ENCODE measurements at places on chromosomes 5 and 9.
A peak's percentile ranks its signal among the peaks of the same experiment; 100 is the strongest.

DNA sequence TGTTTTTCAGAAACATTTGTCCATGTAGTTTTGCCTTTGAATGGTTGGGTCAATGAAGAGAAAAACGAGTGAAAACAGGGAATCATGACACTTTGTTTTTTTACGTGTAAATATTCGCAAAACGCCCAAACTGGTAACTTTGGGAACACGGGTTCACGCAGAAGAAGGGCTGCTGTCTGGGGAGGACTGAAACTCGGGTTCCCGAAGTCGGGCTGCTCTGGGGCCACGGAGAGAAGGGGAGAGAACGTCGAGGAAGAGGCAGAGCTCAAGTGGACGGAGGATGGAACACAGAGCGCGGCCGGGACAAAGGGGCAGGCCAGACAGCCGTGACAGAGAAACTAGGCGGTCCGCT is 478 bp upstream of the SETD9 start:
- no peak for DNase-seq

DNA sequence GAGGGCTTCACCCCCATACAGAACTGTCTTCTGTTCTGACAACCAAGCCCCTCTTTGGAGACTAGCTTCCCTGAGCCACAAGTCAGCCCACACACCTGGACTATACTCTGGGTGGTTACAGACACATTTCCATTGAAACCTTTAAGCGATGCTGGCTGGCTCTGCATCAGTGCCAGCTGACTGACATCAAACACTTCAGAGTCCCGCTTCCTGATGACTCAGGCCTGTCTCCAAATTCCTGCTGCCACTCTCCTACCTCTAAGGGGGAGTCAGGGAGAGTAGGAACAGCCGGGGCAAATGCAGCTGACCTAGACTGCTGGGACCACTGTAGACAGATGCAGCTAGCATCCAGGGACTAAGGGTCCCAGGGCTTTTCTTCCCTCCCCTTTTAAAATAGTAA is 59.4 kb downstream of the SIL1 start:
- peak; percentile 30 for DNase-seq

DNA sequence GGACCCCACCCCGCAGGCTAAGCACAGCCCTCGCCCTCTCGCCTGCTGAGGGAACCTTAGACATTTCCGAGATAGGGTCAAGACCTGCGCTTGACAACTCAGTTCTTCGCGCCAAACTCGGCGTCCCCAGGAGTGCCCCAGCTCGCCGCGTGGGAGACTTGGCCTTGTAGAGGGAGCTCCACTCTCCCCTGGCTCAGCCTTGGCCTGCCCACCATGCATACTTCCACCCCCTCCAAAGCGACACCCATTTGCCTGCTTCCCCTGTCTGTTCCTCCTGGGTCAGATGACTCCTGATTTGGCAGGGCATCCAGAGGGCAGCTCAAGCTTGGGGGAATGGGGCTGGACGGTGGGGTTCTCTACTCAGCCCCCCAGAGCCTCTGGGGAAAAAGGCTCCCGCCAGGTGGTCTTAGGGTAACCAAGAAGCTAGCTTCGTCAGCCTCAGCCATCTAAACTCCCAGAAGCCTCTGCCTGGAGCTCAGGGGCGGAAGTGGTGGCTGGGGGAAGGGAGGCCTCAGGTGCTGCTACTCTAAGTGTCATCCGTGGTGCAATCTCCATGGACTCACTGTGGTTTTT is 560 bp downstream of the DOCK2 start:
- no peak for DNase-seq

- no peak for DNase-seq
Measured at GRCh38 chr9:89937051-89937450, 332.2 kb downstream of the GADD45G start.

- DNase-seq, result no peak
Measured at GRCh38 chr5:158990979-158991775, 108.5 kb downstream of the EBF1 start.

GRCh38 chr9:99809586-99810319 is 11.9 kb upstream of the NR4A3 start:
- DNase-seq, result no peak

- no peak for DNase-seq
Measured at GRCh38 chr5:74556631-74557595, 83.6 kb downstream of the ENC1 start.

GRCh38 chr9:10168241-10168640 is 444.6 kb downstream of the PTPRD start:
- no peak for DNase-seq
